Stimulated activated CD4-positive, alpha-beta T cell treated with anti-CD3 and anti-CD28 coated beads, Interleukin-1b, Interleukin-23, amount 100 ng/mL, for 4 hours (primary cell): ENCODE measurements at places on chromosomes 16 and 17.

DNA sequence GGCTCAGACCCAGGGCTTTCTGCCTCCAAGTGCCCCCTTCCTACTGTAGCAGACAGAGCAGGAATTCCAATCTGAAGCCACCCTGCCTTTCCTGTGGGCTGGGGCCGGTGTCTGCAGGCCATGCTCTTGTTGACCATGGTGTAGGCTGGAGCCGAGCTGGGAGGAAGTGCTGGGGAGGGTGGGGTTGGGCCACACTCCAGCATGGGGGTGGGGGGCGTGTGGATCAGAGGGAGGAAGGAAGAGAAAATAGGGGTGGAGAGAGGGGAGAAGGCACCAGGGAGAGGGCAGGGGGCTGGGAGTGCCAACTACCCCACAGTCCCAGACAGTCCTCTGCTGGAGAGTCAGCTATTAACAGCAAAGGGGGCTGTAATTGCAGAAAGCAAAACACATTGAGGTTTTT, 54.3 kb upstream of the JPH3 start:
- no peak for DNase-seq

DNA sequence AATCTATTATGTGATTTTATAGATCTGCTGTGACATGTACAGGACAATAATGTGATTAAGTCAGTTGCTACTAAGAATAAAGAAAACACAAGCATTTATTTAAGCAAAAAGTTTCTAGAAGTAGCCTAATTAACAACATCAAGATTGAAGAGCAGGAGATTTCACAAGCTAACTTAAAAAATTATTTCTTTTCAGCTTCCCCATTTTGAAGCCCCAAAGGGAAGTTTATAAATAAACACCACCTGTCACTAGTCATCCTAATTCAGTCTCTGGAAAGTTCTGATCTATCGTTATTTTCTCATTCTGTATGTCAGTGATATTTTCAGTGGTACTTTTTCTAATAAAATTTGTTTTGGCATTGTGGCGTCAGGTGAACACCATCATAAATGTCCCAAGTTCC, 8.3 kb downstream of the CAPNS2 start:
- no peak for DNase-seq

DNA sequence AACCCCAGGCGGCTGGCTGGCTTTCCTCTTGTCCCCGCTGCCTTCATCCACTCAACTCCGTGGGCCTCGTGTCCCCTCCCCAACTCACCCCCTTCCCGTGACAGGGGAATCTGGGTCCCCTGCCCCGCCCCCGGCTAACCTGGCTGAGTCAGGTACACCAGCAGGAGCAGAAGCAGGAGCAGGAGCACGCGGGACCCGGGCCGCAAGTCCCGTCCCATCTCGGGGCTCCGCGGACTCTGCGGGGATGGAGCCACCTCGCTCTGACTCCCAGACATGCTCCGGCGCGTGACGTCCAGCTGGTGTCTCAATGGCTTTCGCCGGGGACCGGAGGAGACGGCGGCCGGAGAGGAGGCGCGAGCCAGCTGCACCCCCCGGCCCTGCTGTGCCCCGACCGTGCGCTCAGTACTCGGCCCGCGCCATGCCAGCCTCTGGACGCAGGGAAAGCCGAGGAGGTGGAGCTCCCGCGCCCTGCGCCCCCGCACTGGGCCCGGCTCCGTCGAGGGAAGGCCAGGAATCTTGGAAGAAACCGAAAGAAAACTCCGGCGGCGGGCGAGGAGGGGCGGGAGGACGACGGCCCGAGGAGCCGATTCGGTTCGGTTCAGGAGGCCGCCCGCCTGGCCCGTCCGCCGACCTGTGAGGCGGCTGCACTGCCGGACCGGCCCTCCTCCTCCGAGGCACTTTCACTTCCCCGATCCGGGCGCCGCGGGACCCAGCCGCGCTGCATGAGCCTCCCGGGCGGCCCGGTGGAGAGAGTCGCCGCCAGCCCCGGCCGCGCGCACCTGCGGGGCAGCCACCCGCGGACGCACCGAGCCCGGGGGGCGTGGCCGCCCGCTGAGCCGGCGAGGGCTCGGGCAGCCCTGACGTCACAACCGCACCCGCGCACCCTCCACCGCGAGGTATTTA, at the start of the genes CXCL16 and ZMYND15:
Gene CXCL16 (minus strand): TSS at position 807 of the 903 bp plus-strand sequence. CDS start 589 bp downstream, at position 218.
Gene ZMYND15 (plus strand): TSS at position 712 of the 903 bp plus-strand sequence. CDS start 716 bp downstream, outside the sequence.
- DNase-seq = peak; percentile 30

DNA sequence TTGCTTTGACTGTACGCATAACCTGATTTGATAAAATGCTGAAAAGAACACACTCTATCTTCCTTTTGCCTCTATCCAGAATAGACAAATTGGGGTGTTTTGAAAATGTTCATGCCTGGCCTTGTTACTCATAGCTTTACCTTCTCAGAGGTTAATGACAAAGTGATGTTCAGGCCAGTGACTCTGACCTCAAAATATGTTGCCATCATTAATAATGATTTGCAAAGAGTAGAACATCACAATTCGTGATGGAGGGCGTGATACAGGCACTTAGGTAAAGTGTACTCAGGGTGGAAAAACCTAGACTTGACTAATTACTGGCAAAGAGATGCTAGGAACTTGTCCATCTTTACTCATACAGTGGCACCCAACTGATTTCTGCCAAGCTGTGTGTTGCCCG, 656.6 kb upstream of the SOX9 start:
- DNase-seq = no peak

DNA sequence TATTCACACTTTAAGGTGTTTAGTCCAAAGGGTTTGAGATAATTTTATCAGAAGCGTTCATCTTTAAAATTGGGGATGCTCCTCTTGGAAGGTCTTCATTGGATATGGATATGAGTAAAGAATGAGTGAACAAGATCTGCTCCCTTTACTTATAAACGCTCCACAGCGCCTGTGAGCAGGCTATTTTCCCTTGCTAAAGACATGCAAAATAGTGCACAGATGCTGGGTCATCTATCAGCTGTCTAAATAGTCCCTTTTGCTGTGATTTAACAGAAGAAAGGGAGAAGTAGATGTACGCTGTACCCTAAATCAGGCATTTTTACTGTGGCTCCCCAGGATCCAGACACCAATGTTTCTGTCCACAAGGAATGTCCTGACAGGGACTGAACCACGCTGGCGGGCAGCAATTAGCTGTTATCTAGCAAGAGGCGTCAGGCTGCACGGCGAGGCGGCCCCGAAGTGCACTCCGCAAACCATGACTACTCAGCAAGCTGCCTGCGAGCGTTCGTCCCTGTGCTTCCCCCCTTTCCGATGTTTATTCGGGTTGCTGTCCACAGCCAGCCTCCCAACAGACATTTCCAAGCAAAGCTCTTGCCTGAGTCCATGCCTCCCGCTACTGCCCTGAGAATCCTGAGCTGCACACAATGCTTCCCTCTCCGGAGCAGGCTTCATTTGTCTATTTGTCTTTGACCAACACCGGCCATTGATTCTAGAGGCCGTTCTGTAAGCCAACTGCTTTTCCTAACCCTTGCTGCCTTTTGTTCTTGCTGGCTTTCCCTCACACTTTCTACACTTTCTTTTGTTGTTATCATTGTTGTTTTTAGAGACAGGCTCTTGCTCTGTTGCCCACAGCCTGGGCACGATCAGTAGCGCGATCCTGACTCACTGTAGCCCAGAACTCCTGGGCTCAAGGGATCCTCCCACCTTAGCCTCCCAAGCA, 55.7 kb upstream of the CNEP1R1 start:
- DNase-seq = no peak

DNA sequence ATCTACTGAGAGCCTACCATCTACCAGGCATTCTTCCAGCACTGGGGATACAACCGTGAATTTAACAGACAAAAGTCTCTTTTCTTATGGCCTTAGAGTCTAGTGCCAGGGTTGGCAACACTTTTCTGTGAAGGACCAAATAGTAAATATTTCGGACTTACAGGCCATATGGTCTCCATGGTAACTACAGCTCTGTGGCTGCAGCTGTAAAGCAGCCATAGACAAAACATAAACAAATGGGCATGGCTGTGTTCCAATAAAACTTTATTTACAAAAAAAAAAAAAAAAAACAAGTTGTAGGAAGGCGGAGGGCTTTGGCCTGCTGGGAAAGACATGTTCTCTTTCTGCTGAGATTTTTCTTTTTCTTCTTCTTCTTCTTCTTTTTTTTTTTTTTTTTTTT, 98.7 kb downstream of the ABCC12 start:
- DNase-seq = no peak
